ENCODE measurements at places on chromosomes 5 and 9. TPM values are rescaled to one million over a fixed set of nuclear protein-coding genes. Genes with fewer than 3 reads are reported as not detected.

FAM221B gene
- total RNA-seq, result not detected

PFN3 gene
- not detected for total RNA-seq

IFNA4 gene
- not detected for total RNA-seq

SHC3 gene
- total RNA-seq, result 13.9 TPM

TMEM171 gene
- total RNA-seq, result 3.3 TPM

GRCh38 chr5:172872997-172873491, 39.0 kb downstream of the ERGIC1 start:
- H3K4me3 ChIP-seq, result no peak overlapping the region
- H3K27me3 ChIP-seq, result no peaks in the 10 kb centered on the region
- H3K27ac ChIP-seq, result peak overlapping the region; percentile 86
- peak; percentile 64 for DNase-seq

- H3K4me1 ChIP-seq, result peaks cover 5% of the 10 kb centered on the region
- no peak overlapping the region for H3K4me3 ChIP-seq
- peak; percentile 26 for DNase-seq
- no peaks in the 10 kb centered on the region for H3K36me3 ChIP-seq
These were observed 3.8 kb upstream of the ZNF782 start for GRCh38 chr9:96858018-96858573.

- no peaks in the 10 kb centered on the region for H3K4me1 ChIP-seq
- H3K27me3 ChIP-seq, result peaks cover 26% of the 10 kb centered on the region
- H3K36me3 ChIP-seq, result no peaks in the 10 kb centered on the region
- DNase-seq, result peak; percentile 13
These were observed 62.3 kb downstream of the ACER2 start for GRCh38 chr9:19470981-19471650.

- H3K27me3 ChIP-seq, result peaks cover 4% of the 10 kb centered on the region
- no peaks in the 10 kb centered on the region for H3K36me3 ChIP-seq
- no peak overlapping the region for H3K27ac ChIP-seq
- H3K4me1 ChIP-seq, result no peaks in the 10 kb centered on the region
These were observed 561.8 kb downstream of the BNC2 start for GRCh38 chr9:16308645-16309044.

GRCh38 chr9:27429436-27429835, 94.7 kb upstream of the IFNK start:
- H3K36me3 ChIP-seq, result no peaks in the 10 kb centered on the region
- no peaks in the 10 kb centered on the region for H3K27me3 ChIP-seq

DNA sequence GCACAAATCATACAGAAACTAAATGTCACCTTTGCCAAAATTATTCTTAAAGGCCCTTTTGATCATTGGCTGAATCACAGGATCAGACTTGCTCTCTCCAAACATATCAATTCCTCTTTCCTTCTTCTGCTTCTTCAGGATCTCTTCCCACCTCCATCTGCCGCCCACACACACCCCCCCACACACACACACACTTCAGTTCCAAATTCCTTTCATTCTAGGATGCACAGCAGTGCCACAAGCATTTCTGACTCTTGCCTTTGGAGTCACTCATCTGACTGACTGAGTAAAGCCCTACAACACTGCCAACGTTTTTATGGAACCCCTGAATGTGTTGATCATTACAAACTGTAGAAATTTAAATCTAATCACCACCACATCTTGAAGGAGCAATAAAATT, 22.9 kb downstream of the DNAH5 start:
- peak; percentile 67 for DNase-seq
- H3K4me3 ChIP-seq, result no peak overlapping the region
- no peak overlapping the region for H3K27ac ChIP-seq
- no peaks in the 10 kb centered on the region for H3K27me3 ChIP-seq
- peaks cover 5% of the 10 kb centered on the region for H3K4me1 ChIP-seq

- H3K27ac ChIP-seq, result no peak overlapping the region
- H3K4me1 ChIP-seq, result peaks cover 2% of the 10 kb centered on the region
- no peaks in the 10 kb centered on the region for H3K36me3 ChIP-seq
- no peak overlapping the region for H3K4me3 ChIP-seq
- no peaks in the 10 kb centered on the region for H3K27me3 ChIP-seq
These were observed 77.7 kb downstream of the LMNB1 start for GRCh38 chr5:126854526-126855110.

DNA sequence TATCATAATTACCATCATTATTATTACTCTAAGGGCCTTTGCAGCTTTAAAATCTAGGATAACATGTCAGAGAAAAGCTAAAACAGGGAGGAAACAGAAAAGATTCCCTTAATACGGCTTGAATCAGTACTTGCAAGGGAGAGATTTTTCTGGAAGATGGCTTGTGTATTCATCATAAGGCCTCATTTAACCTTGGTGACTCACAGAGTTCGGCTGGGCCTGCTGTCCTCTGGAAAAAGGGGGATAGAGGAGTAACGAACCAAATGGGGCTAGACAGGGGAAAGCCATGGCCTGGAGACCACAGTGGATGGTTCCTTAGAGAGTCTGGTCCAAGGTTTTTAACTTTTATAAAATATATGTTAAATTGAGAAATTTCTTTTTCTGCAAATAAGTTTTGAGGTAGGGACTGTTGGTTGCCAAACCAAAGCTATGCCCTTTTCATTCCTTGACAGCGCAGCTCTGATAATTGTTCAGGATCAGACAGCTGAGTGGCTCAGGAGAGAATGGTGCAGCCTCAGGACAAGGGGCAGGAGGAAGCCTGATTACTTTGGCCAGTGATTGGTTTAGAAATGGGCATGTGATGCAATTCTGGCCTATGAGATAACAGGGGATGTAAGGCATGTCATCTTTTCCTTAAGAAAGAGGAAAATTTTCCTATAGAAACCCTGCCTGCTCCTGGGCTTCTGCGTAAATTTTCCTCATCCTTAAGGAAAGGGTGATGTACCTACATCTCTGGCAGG, 25.6 kb upstream of the GSN start:
- H3K27ac ChIP-seq, result peak overlapping the region; percentile 15
- H3K4me1 ChIP-seq, result peaks cover 12% of the 10 kb centered on the region
- no peak overlapping the region for H3K4me3 ChIP-seq
- peak; percentile 73 for DNase-seq

DNA sequence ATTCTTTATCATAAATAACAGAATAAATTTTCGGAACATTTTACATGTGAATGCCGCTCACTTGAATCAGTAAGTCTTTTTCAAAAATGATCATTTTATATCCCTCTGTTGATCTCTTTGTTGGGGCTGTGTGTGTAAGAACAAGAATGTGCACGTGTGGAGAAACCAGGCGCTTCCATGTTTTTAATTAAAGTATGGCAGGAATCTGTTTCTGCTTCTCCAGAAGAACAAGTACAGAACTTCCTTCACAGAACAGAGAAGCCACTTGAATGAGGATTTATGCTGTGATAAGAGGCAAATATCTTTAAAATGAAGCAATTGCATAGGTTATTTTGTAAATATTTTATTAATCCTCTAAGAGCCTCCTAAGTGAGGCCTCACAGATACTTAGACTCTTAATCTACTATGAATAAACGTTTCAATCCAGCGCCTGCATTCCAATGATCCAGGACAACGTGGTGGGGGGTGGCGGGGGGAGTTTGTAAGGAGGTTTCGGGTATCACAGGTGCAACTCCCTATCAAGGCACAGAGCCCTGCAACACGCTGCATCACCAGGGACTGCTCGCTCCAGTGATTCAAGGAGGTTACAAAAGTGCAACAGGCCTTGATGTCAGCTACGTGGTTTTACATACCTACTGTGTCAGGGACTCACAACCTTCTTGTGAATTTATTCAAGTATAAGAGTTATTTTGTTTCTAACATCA, 409.2 kb downstream of the BNC2 start:
- H3K27ac ChIP-seq, result no peak overlapping the region
- DNase-seq, result peak; percentile 35
- H3K4me1 ChIP-seq, result peaks cover 11% of the 10 kb centered on the region
- no peaks in the 10 kb centered on the region for H3K36me3 ChIP-seq

DNA sequence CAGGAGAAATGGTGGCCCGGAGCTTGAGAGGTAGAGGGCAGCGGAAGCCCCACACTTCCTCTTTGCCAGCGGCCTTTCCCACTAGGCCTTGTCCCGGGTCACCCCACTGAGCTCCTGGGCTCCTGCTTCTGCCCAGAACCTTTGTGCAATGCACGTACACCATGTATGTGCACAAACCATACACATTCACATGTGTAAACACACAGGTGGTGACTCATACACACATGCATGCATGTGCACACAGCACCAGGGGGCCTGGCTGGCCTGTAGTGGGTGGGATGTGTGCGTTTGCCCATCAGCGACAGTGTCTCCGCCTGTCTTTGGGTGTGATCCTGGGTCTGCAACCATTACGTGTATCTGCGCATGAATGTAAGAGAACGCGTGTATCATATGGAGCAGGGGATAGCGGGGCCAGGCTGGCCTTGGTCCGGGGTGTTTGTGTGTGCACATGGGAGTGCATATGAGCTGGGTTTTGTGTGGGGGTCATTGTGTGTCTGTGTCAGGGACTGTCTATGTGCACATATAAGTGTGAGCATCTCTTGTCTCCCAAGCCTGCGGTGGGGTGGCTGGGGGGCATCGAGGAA, 43.7 kb downstream of the PSD2 start:
- no peaks in the 10 kb centered on the region for H3K36me3 ChIP-seq
- DNase-seq, result no peak
- no peaks in the 10 kb centered on the region for H3K4me1 ChIP-seq
- no peak overlapping the region for H3K4me3 ChIP-seq
- H3K27me3 ChIP-seq, result peaks cover 21% of the 10 kb centered on the region
- no peak overlapping the region for H3K27ac ChIP-seq

- H3K4me3 ChIP-seq, result no peak overlapping the region
- H3K36me3 ChIP-seq, result no peaks in the 10 kb centered on the region
- no peak overlapping the region for H3K27ac ChIP-seq
- no peaks in the 10 kb centered on the region for H3K27me3 ChIP-seq
These were observed 116.1 kb upstream of the SPOCK1 start for GRCh38 chr5:137615171-137615775.

- no peaks in the 10 kb centered on the region for H3K27me3 ChIP-seq
- H3K27ac ChIP-seq, result no peak overlapping the region
- DNase-seq, result peak; percentile 71
These were observed 94.6 kb upstream of the TXNDC8 start for GRCh38 chr9:110432253-110432652.

DNA sequence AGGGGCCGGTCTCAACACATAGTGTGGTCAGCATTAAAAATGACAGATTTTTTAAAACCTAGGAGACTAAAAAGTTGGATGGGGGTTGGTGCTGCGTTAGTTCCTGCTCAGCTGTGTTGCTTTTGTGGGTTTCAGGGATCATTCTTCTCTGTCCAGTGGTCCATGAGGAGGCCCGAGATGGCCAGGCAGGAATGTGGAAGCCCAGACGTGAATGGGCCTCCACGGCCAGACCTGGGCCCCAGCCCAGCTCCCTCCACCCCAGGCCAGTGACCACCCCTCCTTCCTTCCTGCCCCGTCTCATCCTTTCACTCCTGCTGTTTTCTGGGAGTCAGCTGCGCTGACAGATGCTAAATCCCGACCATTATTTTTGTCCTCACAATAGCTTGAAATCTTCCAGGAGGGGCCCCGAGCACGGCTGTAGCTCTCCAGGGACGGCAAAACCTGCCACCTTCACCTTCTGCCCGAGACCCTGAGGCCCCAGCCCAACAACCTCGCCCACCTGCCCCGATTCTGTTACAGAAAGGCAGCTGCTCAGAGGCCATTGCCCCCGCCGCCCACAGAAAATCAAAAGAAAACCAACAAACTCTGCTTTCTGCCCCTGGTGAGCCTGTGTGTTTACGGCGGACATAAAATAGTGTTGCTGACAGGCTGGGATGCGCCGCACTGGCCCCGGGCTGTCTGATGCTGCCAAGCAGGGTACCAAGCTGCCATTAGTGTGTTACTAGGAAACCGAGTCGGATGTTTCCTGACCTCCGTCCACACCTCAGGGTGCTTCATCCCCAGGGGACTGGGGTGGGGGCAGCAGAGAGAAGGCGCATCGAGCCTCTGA, 83.7 kb upstream of the SARDH start:
- H3K27me3 ChIP-seq, result no peaks in the 10 kb centered on the region
- H3K27ac ChIP-seq, result no peak overlapping the region
- no peaks in the 10 kb centered on the region for H3K36me3 ChIP-seq
- H3K4me1 ChIP-seq, result peaks cover 12% of the 10 kb centered on the region
- H3K4me3 ChIP-seq, result no peak overlapping the region

GRCh38 chr9:38183994-38184568, 115.1 kb upstream of the SHB start:
- no peak overlapping the region for H3K27ac ChIP-seq
- no peak overlapping the region for H3K4me3 ChIP-seq
- peaks cover 12% of the 10 kb centered on the region for H3K27me3 ChIP-seq
- no peaks in the 10 kb centered on the region for H3K4me1 ChIP-seq

- no peak overlapping the region for H3K4me3 ChIP-seq
- DNase-seq, result no peak
- H3K27ac ChIP-seq, result no peak overlapping the region
- no peaks in the 10 kb centered on the region for H3K4me1 ChIP-seq
These were observed 99.4 kb upstream of the CTNND2 start for GRCh38 chr5:12003680-12004079.

- no peaks in the 10 kb centered on the region for H3K36me3 ChIP-seq
- no peak overlapping the region for H3K27ac ChIP-seq
- DNase-seq, result no peak
- H3K27me3 ChIP-seq, result peaks cover 15% of the 10 kb centered on the region
These were observed 21.5 kb upstream of the WHRN start for GRCh38 chr9:114526807-114527206.

DNA sequence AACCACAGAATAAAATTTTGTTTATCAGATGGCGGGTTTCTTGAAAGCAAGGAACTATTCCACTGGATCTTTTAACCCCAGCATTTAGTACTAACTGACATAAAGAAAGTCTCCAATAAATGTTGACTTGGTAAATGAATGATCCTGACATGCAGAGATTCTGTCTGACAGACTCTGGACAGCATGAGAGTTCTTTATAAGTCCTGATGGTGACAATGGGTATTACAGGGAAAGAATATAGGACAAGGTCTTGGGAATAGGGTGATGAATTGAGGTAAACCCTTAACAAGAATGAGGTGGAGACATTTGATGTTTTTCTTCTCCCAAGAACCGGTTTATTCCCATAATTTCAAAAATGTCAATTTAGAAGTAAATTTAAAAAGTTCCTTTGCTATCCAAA, 453.9 kb downstream of the TUSC1 start:
- H3K4me3 ChIP-seq, result no peak overlapping the region
- no peak for DNase-seq
- no peaks in the 10 kb centered on the region for H3K4me1 ChIP-seq
- no peak overlapping the region for H3K27ac ChIP-seq

DNA sequence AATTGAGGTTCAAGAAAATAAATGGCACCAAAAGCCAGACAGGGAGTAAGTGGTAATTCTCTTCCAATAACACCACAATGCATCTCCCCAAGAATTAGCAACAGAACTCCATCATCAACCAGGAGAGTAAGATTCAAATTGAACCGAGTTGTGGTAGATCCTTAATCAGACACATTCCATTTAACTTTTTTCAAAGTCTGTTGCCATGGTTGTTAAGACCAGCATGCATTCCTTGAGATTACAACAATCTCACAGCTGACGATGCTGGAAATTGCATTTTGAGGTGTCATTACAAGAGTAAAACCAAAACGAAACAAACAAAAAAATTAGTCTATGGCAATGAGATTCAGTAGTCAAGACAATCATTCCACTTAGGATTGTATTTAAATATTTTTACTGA, 78.9 kb upstream of the ZNF462 start:
- H3K4me3 ChIP-seq, result no peak overlapping the region
- H3K27ac ChIP-seq, result no peak overlapping the region
- no peaks in the 10 kb centered on the region for H3K27me3 ChIP-seq
- H3K4me1 ChIP-seq, result no peaks in the 10 kb centered on the region
- no peaks in the 10 kb centered on the region for H3K36me3 ChIP-seq

All from IMR-90 (cell line).